ENCODE measurements at places on chromosomes 16 and 17. TPM values are rescaled to one million over a fixed set of nuclear protein-coding genes. Genes with fewer than 3 reads are reported as not detected.
A peak's percentile ranks its signal among the peaks of the same experiment; 100 is the strongest.

GRCh38 chr16:69435977-69436820 is 11.8 kb downstream of the CYB5B start:
- H3K27me3 ChIP-seq: no peaks in the 10 kb centered on the region
- H3K4me1 ChIP-seq: peaks cover 3% of the 10 kb centered on the region
- no peak overlapping the region for H3K27ac ChIP-seq
- no peak overlapping the region for H3K4me3 ChIP-seq
- peaks cover 4% of the 10 kb centered on the region for H3K36me3 ChIP-seq

- no peak for DNase-seq
- H3K27me3 ChIP-seq: no peaks in the 10 kb centered on the region
- no peaks in the 10 kb centered on the region for H3K4me1 ChIP-seq
- no peak overlapping the region for H3K27ac ChIP-seq
- no peak overlapping the region for H3K4me3 ChIP-seq
- no peaks in the 10 kb centered on the region for H3K36me3 ChIP-seq
Measured at GRCh38 chr16:10897134-10897533, 20.1 kb downstream of the CIITA start.

DNA sequence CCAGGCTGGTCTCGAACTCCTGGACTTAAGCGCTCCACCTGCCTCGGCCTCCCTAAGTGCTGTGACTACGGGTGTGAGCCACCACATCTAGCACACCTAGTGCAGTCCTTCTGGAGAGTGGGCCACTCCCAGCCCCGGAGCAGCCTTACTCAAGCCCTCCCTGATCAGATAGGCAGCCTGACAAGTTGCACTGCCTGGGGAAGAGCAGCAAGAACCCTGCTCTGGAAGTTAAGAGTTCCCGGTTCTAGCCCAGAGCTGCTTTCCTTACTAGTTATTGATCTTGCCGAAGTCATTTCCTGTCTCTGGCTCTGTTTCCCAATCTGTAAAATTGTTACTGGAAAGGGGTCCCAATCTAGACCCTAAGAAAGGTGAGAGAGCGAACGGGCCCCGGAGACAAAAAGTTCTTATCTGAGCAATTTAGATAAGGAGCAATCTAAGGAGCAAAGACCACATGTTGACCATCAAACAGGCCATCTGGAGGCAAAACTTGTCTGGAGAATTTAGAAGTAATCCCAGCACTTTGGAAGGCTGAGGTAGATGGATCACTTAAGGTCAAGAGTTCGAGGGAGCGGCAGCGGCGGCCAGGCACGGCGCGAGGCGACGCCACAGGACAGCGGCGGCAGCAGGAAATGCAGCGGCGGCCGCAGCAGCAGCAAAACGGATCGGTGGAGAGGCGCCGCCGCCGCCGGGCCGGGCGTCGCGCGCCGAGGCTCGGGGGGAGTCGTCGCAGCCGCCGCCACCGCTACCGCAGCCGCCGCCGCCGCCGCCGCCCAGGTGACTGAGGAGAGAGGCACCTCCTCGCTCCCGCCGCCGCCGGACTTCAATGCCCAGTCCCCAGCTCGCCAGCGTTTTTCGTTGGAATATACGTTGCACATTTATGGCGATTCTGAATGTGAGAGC is 4.3 kb upstream of the NAGLU start:
- peaks cover 14% of the 10 kb centered on the region for H3K4me1 ChIP-seq
- H3K27me3 ChIP-seq: no peaks in the 10 kb centered on the region
- peak overlapping the region; percentile 36 for H3K27ac ChIP-seq
- H3K36me3 ChIP-seq: no peaks in the 10 kb centered on the region
- H3K4me3 ChIP-seq: no peak overlapping the region

DNA sequence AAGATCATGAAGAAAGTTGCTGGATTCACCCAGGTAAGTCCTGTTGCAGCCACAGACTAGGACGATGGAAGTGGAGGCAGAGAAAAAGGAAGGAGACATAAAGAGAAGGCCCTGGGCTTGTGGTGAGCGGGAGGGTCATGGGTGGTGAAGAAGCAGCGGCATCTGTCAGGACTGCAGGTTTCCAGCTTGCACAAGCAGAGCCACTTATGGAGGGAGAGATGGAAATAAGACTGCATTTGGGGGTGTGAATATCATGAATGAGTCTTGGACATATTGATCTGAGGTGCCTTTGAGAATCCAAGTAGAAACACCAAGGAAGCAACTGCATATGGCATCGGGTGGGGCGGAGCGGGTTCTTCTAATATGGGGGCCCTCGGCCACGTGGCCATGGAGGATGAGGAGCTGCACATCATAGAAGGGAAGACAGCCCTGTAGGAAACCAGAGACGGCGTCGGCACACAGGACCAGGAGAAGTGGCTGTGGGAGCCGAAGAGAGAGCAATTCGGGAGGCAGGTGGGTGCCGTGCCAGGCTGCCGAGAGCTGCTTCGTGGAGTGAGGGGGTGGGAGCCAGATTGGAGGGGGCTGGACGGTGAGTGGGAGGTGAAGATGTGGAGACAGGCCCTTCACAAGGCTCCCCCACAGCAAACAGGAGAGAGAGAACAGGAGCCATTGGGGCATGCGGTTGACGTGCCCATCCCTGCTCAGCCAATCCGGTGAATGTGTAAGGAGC is 243.5 kb downstream of the GSG1L start:
- no peaks in the 10 kb centered on the region for H3K4me1 ChIP-seq
- no peaks in the 10 kb centered on the region for H3K27me3 ChIP-seq
- H3K27ac ChIP-seq: no peak overlapping the region
- no peak for DNase-seq
- H3K36me3 ChIP-seq: no peaks in the 10 kb centered on the region

- no peak overlapping the region for H3K4me3 ChIP-seq
- no peak overlapping the region for H3K27ac ChIP-seq
Measured at GRCh38 chr17:39027455-39028035, 60.3 kb upstream of the FBXO47 start.

DNA sequence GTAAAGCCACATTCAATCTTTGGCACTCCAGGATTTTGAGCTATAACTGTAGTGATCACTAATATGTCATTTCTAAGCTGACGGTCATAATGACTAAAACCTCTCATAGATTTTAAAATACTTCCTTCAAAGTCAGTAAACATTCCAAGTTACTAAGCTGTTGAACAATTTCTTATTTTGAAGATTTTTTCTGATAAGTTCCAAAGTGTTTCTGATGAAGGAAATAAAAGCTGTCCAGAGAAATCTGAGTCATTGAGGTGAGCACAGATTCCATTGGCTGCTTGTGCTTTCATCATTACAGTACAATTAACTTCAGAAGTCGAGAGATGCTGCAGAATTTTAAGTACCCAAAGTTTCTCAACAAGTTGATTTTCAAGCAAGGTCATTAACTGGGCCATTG is 23.9 kb downstream of the NLRC5 start:
- H3K27me3 ChIP-seq: no peaks in the 10 kb centered on the region
- no peak for DNase-seq
- no peak overlapping the region for H3K4me3 ChIP-seq
- peaks cover 14% of the 10 kb centered on the region for H3K4me1 ChIP-seq

AATK gene
- 1.5 TPM for total RNA-seq

DNA sequence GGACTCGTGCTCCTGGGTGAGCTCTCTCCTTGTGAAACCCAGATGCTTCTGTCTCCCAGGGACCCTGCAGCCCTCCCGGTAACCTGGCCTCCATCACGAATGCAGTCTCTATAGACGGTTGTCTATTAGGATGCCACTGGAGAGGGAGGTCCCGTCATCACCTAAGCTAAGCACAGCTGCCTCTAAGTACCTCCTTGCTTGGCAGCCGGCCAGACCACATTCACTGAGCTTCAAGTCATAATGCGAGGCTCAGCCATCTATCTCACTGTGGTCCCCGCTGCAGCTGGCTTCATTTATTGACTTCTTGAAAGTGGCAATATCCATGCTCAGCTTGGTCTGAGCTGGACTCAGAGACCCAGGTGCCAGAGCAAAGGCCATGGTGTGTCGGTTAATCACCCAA is 74.5 kb upstream of the HSBP1 start:
- H3K27me3 ChIP-seq: no peaks in the 10 kb centered on the region
- H3K4me1 ChIP-seq: no peaks in the 10 kb centered on the region
- no peak overlapping the region for H3K4me3 ChIP-seq

GRCh38 chr16:88465387-88465983 is 12.4 kb downstream of the ZFPM1 start:
- H3K4me1 ChIP-seq: peaks cover 26% of the 10 kb centered on the region
- no peak overlapping the region for H3K4me3 ChIP-seq
- DNase-seq: no peak
- peak overlapping the region; percentile 15 for H3K27ac ChIP-seq
- H3K27me3 ChIP-seq: no peaks in the 10 kb centered on the region

GRCh38 chr17:41103896-41104295 is 1.3 kb upstream of the KRTAP4-9 start:
- H3K36me3 ChIP-seq: no peaks in the 10 kb centered on the region
- H3K4me3 ChIP-seq: no peak overlapping the region
- no peak for DNase-seq
- no peak overlapping the region for H3K27ac ChIP-seq
- H3K4me1 ChIP-seq: peaks cover 2% of the 10 kb centered on the region

- peaks cover 27% of the 10 kb centered on the region for H3K4me1 ChIP-seq
- peak within 1 kb of the TSS; percentile 65 for H3K27ac ChIP-seq
- peaks cover 29% of the 10 kb centered on the region for H3K36me3 ChIP-seq
Measured at GRCh38 chr17:7314719-7315569, at the start of gene GPS2. TSS of gene GPS2 (minus strand) at chr17:7315360. CDS start at chr17:7315052, 308 bp downstream.

DNA sequence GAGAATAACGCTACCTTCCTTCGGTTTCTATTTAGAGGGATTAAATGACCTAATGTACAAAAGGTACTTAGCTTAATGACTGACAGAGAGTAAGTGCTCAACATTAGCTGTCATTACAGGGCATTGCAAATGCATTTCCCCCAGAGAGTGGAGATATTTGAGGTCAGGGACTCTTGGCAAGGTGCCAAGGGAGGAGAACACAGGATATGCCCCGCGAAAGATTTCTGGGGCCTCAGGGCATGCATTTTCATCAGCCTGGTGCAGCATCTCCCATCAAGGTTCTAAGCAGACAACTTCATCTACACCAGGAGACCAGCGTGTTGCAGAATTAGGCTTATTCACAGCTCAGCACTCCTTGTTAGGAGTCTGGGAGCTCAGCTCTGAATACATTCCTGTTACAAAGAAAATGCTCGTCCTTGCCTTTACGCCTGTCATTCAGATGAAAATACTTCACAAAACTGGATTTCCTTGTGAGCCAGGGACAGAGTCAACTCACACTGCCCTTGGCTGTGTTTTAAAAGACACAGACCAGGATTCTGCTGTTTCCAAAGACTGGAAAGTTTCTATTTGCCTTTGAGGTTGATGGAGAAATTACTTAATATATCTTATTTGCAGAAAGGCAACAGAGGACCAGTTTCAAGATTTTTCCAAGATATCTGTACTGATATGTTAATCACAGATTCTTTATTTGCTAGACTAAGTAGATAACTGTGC is 108.2 kb downstream of the VAT1L start:
- H3K4me1 ChIP-seq: no peaks in the 10 kb centered on the region
- H3K36me3 ChIP-seq: no peaks in the 10 kb centered on the region
- DNase-seq: no peak
- H3K4me3 ChIP-seq: no peak overlapping the region
- no peaks in the 10 kb centered on the region for H3K27me3 ChIP-seq
- no peak overlapping the region for H3K27ac ChIP-seq

SMIM36 gene
- total RNA-seq: not detected

DNA sequence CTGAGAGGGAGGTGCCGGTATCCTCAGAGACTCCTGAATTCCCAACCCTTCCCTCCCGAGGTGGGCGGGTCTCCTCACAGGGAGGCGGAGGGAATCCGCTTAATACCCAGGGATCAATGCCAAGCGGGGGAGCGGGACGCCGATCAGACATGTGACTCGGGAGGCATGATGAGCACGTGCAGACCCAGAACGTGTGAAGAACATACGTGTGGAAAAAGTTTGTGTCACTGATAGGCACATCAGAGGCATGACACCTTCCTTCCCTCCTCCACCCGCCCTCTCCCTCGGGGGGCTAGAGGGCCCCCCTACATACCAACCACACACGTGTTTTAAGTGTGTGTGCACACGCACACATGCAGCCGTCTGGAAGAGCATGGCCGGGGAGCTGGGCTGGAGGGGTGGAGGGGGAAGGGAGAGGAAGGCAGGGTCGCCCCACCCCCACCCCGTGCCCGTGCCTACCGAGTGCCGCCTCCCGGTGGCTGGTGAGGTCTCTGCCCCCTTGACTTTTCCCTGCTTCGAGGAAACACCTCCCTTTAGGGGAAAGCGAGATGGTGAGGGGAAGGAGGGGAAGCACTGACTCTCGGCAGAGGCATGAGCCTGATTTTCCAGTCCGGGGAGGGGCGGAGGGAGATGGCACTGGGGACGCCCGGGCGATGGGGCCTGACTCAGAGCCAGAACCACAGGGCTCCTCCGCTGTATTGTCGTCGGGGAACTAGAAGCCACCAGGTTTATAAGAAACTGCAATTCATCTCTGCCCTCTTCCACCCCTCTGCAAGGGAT is 12.1 kb upstream of the TBX21 start:
- no peak for DNase-seq
- H3K36me3 ChIP-seq: no peaks in the 10 kb centered on the region
